Head of caudate nucleus (tissue), 42 donors: ENCODE measurements at places on chromosomes 11 and 22.
A peak's percentile ranks its signal among the peaks of the same experiment; 100 is the strongest.

- peak; percentile 97 for DNase-seq
Observed at GRCh38 chr22:41951898-41952474, at the start of gene SMIM45. Gene SMIM45 (plus strand): TSS chr22:41952150.

DNA sequence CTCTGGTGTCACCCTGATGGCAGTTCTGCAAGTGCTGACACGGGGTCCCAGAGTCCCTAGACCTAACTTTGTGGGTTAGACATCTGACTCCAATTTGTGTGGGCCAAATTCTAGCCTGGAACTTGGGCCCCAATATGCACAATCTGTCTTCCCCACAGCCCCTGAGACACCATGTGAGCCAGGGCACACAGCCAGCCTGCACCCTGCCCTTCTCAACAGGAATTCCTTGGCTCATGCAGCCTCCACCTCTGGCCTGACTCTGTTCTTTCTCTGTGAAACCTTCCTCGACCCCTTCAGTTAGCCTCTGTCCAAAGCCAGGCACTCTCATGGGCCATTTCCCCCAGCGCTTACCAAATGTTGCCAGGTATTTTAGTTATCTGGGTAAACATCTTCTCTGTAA lies 59.1 kb upstream of the POU2AF1 start:
- no peak for DNase-seq

DNA sequence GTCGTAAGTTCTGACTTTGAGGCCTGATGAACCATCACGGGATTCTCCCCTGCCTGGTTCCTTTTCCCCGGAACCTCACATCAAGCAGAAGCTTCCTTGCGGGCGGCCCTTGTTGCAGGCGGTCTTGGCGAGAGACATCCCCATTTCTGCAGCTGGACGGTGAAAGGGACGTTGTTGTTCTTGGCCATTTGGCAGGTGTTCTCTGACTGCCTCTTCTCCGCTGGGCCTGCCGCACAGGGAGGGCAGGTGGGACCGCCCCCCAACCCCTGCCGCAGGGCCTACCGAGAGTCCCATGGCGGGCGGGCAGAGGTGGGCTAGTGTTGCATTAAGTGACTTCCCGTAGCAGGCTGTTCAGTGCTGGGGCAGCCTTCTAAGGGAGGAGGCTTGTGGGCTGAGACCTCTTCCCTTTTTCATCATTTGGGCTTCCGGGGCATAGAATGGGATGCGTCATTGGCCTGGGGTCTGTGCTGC lies 26.9 kb upstream of the GRAMD4 start:
- DNase-seq, result no peak

- DNase-seq, result no peak
Observed at GRCh38 chr22:24994070-24994763, 41.7 kb downstream of the KIAA1671 start.

DNA sequence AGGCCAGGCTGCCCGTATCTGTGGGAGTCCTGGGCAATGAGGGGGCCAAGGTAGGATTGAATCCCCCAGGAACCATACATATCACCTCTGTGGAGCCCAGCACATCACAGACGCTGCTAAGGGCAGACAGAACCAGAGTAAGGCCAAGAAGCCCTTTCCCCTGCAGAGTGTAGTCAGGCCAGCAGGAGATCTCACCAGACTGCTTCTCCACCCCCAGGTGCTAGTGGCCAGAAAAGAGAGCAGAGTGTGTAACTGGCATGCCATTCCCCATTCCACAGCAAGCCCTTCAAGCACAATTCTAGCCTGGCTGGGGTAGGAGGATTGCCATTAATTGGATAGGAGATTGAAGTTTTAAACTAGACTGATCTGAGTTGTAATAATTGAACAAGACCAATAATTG lies 28.0 kb upstream of the FCHSD2 start:
- no peak for DNase-seq
